Prostate gland (tissue), 2 donors: ENCODE measurements at places on chromosomes 5 and 9. TPM values are rescaled to one million over a fixed set of nuclear protein-coding genes. Genes with fewer than 3 reads are reported as not detected.

- H3K4me3 ChIP-seq = no peak overlapping the region
- H3K27ac ChIP-seq = no peak overlapping the region
- H3K36me3 ChIP-seq = no peaks in the 10 kb centered on the region
- no peaks in the 10 kb centered on the region for H3K27me3 ChIP-seq
- no peak for DNase-seq
Measured at GRCh38 chr5:40717281-40717680, 37.6 kb downstream of the PTGER4 start.

DNA sequence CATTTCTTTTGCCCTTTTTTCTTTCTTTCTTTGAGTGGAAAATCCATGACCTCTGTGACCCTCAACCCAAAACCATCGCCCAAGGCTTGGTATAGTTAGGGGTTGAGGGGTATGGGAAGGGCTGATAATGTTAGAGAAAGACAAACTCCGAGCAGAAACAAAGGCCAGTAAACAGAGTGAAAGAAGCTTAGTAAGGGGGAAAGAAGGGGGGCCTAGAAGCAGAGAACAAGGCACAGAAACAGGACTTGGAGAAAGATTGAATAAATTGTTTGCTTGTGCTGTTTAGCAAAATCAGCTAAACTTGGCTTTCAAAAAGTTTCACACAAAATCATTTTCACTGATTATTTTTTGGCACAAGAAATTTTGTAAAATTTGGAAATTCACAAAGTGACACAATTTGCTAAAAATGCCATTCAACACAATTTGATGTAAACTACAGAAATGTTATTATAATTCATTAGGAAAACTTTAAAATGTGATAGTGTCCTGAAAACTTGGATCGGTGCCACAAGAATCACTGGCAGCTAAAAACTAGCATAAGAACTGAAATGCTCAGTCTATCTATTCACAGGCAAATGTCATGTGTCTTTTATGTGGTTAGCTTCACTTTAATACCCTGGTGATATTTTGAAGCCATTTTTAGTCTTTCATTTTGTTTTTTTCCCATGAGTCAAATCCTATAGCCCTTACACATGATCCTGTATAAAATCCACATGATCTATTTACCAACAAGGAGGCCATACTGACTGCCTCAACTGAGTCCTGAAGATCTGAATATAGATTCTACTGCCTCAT lies 276.4 kb downstream of the NR2F1-AS1 start:
- no peak overlapping the region for H3K4me3 ChIP-seq
- no peak for DNase-seq
- no peaks in the 10 kb centered on the region for H3K36me3 ChIP-seq
- no peaks in the 10 kb centered on the region for H3K27me3 ChIP-seq

DNA sequence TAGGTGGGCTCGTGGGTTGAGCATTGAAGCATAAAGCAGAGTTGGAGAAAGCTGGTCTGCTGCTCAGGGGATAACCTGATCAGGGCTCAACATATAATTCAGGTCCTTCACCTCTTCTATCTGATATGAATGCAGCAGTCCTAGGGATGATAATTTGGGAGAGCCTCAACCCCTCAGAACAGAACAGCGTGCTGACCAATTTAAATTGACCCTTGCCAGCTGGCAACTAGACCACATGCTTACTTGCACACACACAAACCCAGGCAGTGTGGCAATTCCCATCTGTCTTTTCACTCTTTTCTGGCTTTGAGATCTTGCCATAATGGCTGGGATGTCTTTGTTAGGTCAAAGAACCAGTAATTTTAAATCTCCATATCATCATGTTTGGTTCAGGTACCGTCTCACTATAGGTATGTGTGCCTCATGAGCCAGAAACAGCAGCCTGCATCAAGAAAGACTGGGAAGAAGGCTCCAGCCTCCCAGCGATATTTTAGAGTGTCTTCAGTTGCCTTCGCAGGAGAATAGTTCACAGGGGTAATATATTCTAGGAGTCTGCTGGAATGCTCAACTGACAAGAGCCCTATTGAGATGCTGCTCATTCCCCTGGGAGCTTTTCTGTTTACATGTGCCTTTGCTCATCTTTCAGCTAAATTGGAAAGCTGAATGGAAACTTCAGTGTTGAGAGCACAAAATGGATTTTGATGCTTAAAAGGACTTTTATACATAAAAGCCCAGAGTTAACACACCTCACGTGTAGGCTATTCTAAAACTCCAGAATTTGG lies 497.6 kb downstream of the RASEF start:
- no peaks in the 10 kb centered on the region for H3K4me1 ChIP-seq
- no peaks in the 10 kb centered on the region for H3K36me3 ChIP-seq
- no peak for DNase-seq
- H3K4me3 ChIP-seq = no peak overlapping the region
- H3K27ac ChIP-seq = no peak overlapping the region

GRCh38 chr9:131631306-131631705 lies 86.0 kb downstream of the PRRT1B start:
- H3K27ac ChIP-seq = no peak overlapping the region
- no peaks in the 10 kb centered on the region for H3K27me3 ChIP-seq
- DNase-seq = no peak
- H3K4me1 ChIP-seq = peaks cover 7% of the 10 kb centered on the region
- no peaks in the 10 kb centered on the region for H3K36me3 ChIP-seq

- no peaks in the 10 kb centered on the region for H3K36me3 ChIP-seq
- no peaks in the 10 kb centered on the region for H3K27me3 ChIP-seq
- H3K4me3 ChIP-seq = no peak overlapping the region
- H3K27ac ChIP-seq = no peak overlapping the region
Measured at GRCh38 chr9:124296094-124296493, 38.3 kb downstream of the NEK6 start.

DNA sequence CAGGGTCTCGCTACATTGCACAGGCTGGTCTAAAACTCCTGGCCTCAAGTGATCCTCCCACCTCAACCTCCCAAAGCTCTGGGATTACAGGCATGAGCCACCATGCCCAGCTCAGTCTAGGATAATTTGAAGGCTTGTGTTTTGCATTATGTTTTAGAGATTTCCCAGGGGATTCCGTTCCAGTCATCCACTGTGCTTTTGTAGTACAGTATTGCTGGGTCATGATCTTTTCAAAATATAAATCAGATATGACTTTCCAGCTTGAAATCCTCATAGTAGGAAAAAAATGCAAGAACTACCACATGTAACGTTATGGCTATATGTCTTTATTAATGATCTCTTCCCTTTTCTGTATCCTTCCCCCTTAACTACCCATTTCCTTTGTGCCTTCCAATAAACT lies 338.1 kb downstream of the PRELID2 start:
- no peaks in the 10 kb centered on the region for H3K36me3 ChIP-seq
- no peaks in the 10 kb centered on the region for H3K4me1 ChIP-seq
- H3K4me3 ChIP-seq = no peak overlapping the region
- no peaks in the 10 kb centered on the region for H3K27me3 ChIP-seq

GRCh38 chr5:157050050-157050449 lies 8.9 kb downstream of the HAVCR1 start:
- H3K36me3 ChIP-seq = no peaks in the 10 kb centered on the region
- no peak overlapping the region for H3K4me3 ChIP-seq
- no peak for DNase-seq
- H3K27ac ChIP-seq = no peak overlapping the region
- no peaks in the 10 kb centered on the region for H3K27me3 ChIP-seq

DNA sequence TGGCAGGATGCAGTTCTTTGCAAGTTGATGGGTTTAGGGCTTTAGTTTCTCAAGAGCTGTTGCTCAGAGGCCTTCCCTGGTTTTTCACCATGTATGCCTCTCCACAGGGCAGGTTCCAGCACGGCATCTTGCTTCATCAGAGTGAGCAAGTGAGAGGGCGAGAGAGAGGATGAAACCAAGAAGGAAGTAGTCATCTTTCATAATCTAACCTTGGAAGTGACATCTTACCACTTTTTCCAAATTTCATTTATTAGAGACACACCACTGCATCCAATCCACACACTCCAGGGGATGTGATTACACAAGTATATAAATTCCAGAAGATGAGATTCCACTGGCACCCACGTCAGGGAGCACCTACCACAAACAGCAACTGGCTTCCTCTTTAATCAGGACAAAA lies 294.4 kb downstream of the MARCHF11 start:
- H3K4me3 ChIP-seq = no peak overlapping the region
- H3K4me1 ChIP-seq = no peaks in the 10 kb centered on the region
- no peak overlapping the region for H3K27ac ChIP-seq
- no peaks in the 10 kb centered on the region for H3K36me3 ChIP-seq

GRCh38 chr5:149367249-149367971 lies 9.6 kb downstream of the PCYOX1L start:
- no peak overlapping the region for H3K27ac ChIP-seq
- DNase-seq = peak; percentile 52
- no peaks in the 10 kb centered on the region for H3K4me1 ChIP-seq

DNA sequence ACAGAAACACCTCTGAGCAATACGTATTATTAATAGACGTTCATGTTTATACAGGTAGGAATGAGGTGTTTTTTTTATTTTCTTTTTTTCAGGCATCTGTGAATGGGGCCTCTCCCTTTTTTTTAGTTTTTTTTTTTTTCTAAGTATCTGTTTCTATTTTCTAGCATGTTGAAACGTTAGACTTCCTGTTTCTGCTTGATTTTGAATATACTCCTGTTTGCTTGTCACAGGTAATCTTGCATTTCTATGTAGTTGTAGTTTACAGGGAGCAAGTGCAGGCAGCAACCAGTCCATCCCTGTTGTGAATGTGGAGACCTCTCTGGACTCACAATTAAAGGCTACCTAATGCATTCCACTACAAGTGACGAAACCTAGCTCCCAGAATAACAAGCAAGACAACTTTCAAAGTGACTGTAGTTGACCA lies 22.8 kb upstream of the TNFAIP8 start:
- no peaks in the 10 kb centered on the region for H3K36me3 ChIP-seq
- peaks cover 15% of the 10 kb centered on the region for H3K4me1 ChIP-seq
- DNase-seq = peak; percentile 26
- H3K27ac ChIP-seq = peak overlapping the region; percentile 11
- H3K4me3 ChIP-seq = no peak overlapping the region

DNA sequence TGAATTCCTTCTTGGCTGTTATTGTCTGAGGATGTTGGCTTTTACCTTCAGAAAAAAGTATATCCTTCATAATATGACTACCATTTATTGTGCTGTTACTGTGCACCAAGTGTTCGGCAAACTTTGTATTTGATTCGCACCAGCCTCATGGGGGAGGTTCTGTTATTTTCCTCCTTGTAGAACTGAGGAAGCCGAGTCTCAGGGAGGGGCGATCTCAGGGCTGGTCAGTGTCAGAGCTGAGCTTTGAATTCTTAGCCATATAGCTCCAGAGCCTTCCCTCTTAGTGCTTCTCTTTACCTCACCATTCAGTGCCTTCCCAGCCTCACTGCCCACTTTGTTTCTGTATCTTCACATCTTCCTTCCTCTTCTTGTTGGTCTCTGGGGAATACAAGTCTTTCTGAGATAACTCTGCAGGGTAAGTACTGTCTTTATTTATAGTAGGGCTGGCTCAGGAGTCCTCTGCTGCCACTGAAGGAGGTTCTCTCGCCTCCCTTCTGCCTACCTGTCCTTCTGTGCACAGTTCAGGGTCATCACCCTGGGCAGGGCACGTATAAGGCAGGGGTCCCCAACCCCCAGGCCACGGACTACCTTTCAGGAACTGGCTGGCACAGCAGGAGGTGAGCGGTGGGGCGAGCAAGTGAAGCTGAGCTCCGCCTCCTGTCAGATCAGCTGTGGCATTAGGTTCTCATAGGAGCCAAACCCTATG lies 48.4 kb downstream of the GALNT10 start:
- H3K27ac ChIP-seq = no peak overlapping the region
- no peaks in the 10 kb centered on the region for H3K4me1 ChIP-seq
- DNase-seq = no peak
- H3K4me3 ChIP-seq = no peak overlapping the region
- no peaks in the 10 kb centered on the region for H3K36me3 ChIP-seq

DNA sequence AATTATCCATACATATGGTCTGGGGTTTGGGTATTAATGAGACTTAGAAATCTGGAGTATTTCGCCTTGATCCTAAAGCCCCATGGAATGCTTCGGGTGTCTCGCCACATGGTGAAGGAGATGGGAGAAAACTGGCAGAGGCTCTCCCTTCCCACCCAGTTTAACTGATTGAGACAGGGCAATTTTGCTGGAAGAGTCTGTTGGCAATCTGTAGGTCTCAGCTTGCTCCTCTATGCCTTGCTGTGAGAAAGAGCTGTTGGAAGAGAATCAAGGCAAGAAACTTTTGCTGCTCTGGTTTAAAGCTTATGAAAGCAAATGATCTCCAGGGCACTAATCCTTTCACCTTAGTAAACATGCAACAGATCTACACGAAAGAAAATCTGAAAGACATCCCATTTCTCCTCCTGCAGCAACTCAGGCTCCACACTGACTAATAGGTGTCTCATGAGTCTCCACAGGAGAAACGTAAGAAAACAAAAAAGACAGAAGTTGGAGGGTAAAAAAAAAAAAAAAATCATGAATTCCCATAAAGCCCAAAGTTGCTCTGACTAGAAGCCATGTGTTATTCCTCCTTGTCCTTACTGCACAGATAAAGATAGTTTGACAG lies 369.9 kb downstream of the EFNA5 start:
- H3K27me3 ChIP-seq = no peaks in the 10 kb centered on the region
- H3K27ac ChIP-seq = no peak overlapping the region
- no peaks in the 10 kb centered on the region for H3K36me3 ChIP-seq

DNA sequence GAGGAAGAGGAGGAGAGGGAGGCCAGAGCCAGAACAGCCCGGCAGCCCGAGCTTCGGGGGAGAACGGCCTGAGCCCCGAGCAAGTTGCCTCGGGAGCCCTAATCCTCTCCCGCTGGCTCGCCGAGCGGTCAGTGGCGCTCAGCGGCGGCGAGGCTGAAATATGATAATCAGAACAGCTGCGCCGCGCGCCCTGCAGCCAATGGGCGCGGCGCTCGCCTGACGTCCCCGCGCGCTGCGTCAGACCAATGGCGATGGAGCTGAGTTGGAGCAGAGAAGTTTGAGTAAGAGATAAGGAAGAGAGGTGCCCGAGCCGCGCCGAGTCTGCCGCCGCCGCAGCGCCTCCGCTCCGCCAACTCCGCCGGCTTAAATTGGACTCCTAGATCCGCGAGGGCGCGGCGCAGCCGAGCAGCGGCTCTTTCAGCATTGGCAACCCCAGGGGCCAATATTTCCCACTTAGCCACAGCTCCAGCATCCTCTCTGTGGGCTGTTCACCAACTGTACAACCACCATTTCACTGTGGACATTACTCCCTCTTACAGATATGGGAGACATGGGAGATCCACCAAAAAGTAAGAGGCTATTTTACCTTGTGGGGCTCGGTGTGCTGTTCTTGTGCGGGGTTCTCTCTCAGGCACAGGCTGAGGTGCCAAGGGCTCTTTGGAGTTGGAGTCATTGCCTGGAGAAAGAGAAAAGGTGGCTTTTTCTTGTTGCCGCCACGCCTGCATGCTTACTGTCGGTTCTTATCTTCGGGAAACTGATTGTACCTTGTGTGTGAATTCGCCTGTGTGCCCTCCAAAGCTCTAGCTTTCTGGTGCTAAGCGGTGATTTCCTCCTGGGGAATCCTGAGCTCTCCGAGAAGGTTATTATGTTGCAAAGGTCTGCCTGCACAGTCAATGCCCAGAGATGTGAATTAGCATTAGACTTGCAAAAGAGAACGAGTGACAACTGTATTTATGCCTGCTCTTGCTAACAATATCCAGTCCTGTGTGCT lies at the start of gene ISL1:
Gene ISL1, plus strand, starts transcription at position 318 of the 991 bp plus-strand sequence. Its CDS starts 224 bp downstream, at position 542.
- H3K27me3 ChIP-seq = peaks cover 6% of the 10 kb centered on the region
- peak; percentile 29 for DNase-seq
- no peaks in the 10 kb centered on the region for H3K36me3 ChIP-seq
- H3K4me3 ChIP-seq = peak within 1 kb of the TSS; percentile 51
- peak within 1 kb of the TSS; percentile 90 for H3K27ac ChIP-seq

GRCh38 chr5:78523314-78524193 lies 125.0 kb downstream of the LHFPL2 start:
- no peaks in the 10 kb centered on the region for H3K36me3 ChIP-seq
- H3K4me3 ChIP-seq = no peak overlapping the region
- H3K27ac ChIP-seq = no peak overlapping the region

Gene ISCA1
- total RNA-seq = 51.9 TPM

Gene C5orf34
- total RNA-seq = 4.5 TPM

Gene PCDHA5
- not detected for total RNA-seq

Gene ABO
- 3.5 TPM for total RNA-seq

Gene TXNDC8
- total RNA-seq = not detected

Gene NEUROG1
- total RNA-seq = not detected
